Thoracic aorta (tissue), 2 donors: ENCODE measurements at places on chromosomes 16 and 17. TPM values are rescaled to one million over a fixed set of nuclear protein-coding genes. Genes with fewer than 3 reads are reported as not detected.

The USH1G gene
- not detected for total RNA-seq

The GUCY2D gene
- not detected for total RNA-seq

The ACSM2B gene
- not detected for total RNA-seq

DNA sequence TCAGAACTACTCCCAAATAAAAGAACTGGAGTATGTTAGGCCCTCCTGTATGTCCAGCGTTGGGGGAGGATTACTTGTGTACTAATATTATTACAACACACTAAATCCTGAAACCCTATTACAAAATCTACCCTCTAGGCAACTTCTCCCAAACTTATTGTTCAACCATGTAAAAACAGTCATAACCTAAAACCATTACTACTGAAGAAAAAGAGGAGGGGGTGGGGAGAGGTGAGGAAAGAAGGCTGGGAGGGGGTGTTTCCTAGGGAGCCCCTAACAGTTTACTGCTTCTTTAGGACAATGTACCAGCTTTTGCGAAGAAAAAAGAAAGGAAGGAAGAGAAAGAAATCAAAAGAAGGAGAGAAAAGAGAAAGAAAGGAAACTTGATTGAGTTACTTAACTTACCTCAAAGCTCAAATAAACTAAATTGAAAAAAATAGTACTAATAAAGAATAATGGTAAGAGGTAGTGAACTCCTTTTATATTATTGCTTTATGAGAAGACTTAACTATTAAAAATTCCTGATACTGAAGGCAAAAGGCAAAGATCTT lies 2.3 kb downstream of the SALL1 start:
- H3K27ac ChIP-seq = no peak overlapping the region
- H3K4me1 ChIP-seq = peaks cover 30% of the 10 kb centered on the region
- peaks cover 10% of the 10 kb centered on the region for H3K27me3 ChIP-seq
- no peaks in the 10 kb centered on the region for H3K36me3 ChIP-seq
- H3K4me3 ChIP-seq = no peak overlapping the region
- DNase-seq = no peak

DNA sequence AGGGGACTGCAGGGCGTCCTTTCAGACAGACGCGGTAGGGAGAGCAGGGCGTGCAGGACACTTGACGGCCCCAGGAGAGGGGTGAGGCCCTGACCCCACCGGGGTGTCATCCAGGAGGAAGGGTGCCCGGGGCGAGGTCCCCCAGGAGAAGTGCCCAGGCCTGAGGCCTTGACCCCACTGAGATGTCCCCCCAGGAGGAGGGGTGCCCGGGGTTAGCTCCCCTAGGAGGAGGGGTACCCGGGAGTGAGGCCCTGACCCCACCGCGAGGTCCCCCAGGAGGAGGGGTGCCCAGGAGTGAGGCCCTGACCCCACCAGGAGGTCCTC lies 27.2 kb upstream of the METRNL start:
- no peak for DNase-seq
- H3K27ac ChIP-seq = peak overlapping the region; percentile 60
- H3K4me3 ChIP-seq = peak overlapping the region; percentile 91
- H3K4me1 ChIP-seq = peaks cover 31% of the 10 kb centered on the region

- no peak overlapping the region for H3K4me3 ChIP-seq
- no peaks in the 10 kb centered on the region for H3K27me3 ChIP-seq
- no peaks in the 10 kb centered on the region for H3K4me1 ChIP-seq
- no peaks in the 10 kb centered on the region for H3K36me3 ChIP-seq
- no peak overlapping the region for H3K27ac ChIP-seq
These were observed 18.1 kb upstream of the BAHCC1 start for GRCh38 chr17:81376946-81377714.

DNA sequence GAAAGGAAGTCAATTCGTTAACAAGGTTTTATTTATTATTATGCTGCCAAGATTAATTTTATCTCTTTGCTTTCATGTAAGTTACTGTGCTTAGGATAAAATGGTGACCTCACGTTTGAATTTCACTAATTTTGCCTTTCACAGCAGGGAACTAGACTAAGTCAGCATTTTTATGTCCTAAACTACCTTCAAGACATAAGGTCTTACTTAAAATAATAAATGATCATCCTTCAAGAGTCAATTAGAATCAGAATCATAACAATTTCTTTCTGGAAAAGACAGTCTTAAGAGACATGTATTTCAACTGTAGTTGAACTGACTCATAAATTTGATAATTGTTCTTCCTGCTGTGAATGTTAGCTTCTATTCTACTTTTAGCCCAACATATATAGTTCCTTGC lies 893.8 kb downstream of the KCNJ2 start:
- no peaks in the 10 kb centered on the region for H3K36me3 ChIP-seq
- H3K27ac ChIP-seq = no peak overlapping the region
- H3K4me3 ChIP-seq = no peak overlapping the region
- no peaks in the 10 kb centered on the region for H3K27me3 ChIP-seq
- no peaks in the 10 kb centered on the region for H3K4me1 ChIP-seq
